ENCODE measurements at places on chromosomes 13 and 19.
A peak's percentile ranks its signal among the peaks of the same experiment; 100 is the strongest.

- peak; percentile 66 for DNase-seq
Measured at GRCh38 chr19:11963566-11964355, 1.1 kb upstream of the ZNF763 start.

GRCh38 chr13:100879255-100879654 is 204.7 kb upstream of the TMTC4 start:
- DNase-seq = no peak

DNA sequence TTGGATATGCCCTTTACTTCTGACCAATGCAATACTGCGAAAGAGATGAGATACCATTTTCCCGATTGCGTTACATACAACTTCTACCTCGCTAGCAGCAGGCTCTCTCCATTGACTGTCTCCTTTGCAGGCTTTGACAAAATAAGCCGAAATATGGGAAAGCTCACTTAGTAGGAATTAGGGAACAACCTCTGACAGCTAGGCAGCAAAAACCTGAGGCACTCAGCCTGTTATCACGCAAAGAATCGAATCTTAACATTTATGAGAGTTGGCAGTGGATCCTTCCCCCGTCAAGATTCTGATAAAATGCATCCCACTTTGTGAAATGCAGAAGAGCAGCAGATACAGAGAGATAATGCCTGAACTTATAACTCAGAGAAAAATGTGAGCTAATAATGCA is 1379.5 kb upstream of the PCDH9 start:
- DNase-seq = no peak

DNA sequence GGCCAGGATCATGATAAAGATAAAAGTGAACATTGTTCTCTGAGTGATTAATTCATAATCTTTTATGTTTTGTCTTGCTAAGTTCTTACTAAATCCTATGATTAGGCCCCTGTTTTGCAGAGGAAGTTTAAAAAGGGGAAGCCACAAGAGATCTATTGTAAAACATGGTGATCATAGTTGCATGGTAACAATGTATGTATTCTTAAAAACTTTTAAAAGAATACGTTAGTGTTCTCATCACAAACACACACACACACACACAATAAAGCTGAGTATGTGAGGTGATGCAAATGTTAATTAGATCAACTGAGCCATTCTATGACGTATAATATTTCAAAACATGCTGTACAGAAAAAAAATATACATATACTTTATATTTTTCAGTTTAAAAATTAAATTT is 51.2 kb downstream of the MBD3L2B start:
- DNase-seq = no peak

DNA sequence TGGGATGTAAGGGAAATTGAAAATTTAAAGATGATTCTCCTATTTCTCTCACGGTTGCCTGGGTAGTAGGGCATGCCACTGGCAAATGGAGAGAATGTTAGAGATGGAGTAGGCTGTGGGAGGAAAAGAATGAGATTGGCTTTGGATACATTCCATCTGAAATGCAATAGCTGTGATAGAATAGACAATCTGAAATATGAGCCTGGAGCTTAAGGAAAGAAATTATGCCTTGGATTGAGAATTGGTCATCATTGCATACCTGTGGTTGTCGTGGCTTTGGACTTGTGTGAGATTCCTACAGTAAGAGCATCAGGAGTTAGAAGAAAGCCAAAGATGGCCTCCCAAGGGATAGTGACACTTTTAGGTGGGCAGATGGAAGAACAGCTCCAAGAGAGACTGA is 305.1 kb upstream of the SLC10A2 start:
- DNase-seq = no peak

- DNase-seq = peak; percentile 54
Measured at GRCh38 chr19:49020931-49021895, 2.9 kb downstream of the CGB3 start.

Measured in GM13977 (cell line).